ENCODE measurements at places on chromosomes 13 and 19.

DNA sequence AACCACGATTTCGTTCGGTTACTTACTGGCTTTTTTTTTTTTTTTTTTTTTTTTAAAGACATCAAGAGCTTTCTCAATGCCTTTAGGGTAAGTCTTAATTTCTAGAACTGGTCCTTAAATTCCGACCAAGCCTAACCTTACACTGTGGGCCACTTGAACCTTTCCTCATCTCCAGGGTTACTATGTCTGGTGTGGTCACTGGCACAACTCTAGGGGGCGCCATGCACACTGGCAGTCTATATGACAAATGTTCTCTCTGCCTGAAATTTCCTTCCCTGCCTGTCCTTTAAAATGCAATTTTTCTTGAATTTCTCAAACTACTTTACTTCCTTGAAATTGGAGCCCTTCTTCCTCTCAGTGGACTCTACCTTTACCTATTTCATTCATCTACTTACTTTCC, 227.4 kb downstream of the KLF5 start:
- no peak for DNase-seq

DNA sequence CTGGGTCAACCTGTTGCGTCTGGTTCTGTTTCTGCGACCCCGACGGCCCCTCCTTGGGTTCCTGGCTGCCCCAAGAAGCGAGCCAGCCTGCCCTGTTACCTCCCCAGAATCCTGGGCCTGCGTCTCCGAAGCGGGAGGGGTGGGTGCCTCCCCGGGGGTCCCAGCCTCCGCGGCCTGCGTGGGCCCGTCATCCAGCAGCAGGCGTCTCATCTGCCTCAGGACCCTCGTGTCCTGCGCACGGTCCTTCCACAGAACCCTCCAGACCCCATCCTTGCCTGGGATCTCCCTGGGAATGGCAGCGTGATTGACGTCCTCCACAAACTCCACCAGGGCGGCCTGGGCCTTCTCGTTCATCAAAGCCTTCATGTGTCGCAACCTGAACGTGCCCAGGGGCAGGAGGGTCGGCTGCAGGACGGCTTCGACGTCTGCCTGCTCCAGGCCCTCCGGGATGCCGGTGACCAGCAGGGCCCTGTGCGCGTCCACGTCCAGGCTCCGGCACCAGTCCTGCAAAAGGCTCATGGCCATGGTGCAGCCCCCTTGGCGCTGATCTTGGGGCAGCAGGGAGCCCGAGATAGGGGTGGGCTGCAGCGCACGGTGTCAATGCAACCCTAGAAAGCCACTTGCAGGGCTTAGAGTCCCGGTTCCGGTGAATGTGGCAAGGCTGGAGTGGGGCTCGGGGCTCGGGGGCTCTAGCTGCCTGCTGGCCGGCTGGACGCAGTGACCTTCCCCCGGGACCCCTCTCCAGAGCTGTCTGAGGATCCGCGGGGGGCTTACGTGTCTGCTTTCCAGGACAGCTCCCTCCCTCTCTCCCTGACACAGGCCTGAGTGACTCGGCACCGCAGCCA, 504 bp downstream of the PNMA8B start:
- no peak for DNase-seq

DNA sequence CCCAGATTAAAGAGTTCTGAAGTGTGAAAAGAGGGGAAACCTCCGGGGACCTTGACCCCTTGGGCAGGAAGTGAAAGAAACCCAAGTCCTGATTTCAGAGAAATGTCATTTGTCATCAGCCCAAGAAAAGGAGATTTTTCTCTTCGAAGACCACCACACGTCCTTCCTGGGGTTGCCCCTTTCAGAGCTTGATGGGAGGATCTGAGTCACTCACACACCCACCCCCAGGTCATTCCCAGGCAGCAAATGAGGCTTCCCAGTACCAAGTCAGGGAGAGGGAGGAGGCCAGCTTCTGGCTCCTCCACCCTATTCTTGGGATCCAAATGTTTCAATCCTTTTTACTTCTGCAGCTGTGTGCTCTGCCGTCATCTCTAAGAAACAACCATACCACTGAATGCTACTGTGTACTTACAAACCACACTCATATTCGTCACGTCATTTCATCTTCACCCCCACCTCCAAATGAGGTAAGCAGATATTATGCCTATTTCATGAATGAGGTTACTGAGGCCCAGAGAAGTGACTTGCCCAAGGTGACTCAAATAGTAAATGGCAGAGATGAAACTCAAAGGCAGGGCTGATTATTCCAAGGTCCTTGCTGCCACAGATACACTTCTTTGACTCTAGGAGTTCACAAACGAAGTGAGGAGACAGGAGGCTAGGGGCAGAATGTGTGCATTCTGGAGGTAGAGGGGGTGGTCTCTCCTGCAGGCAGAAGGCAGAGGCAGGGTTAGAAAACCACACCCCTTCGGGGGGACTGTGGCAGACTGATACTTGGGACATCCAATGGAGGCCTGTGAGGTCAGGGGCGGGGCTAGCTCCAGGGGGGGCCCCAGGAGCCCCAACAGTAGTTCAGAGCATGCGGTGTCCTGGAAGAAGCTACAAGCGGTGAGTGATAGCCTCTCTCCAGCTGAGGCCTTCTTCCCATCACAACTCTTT, 5.0 kb upstream of the KMT2B start:
- peak; percentile 42 for DNase-seq

- DNase-seq, result peak; percentile 13
Observed at GRCh38 chr19:13132471-13133180, 14.6 kb downstream of the NACC1 start.

DNA sequence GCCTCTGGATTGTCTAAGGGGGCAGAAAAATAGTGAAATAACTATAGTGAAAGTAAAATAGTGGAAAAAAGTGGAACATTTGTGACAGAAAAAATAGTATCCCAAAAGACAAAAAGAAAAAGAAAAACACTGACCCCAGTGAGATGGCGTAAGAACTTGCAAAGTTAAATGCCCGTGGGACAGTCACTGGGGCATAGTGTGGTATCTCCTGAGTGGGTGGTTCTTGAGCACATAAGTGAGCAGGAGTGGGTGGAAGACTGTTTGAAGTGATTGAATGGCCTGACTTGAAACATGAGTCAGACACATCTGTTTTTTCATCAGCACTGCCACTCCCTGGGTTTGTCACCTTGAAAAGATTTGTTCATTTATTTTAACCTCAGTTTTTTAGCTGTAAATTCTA, 2.5 kb downstream of the ZNF430 start:
- no peak for DNase-seq

DNA sequence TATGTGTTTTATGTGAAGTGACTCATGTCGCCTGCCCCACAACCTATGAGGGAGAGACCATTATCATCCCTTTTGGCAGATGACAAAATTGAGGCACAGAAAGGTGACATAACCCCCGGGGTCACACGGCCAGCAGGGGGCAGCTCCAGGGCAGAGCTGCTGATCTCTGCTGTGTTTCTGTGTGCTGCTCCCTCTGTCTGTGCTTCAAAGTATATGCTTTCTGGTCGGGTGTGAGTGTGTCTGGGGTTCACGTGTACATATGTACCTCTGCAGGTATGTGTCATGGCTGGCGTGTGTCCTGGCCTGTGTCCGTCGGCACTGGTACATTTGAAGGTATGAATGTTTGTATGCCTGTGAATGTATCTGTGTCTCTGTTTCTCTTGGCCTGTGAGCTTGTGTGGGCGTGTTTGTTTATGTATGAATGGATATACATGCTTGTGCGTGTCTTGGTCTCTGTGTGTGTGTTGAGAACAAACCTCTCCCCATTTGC, 7.1 kb downstream of the LIPE start:
- DNase-seq, result peak; percentile 72

DNA sequence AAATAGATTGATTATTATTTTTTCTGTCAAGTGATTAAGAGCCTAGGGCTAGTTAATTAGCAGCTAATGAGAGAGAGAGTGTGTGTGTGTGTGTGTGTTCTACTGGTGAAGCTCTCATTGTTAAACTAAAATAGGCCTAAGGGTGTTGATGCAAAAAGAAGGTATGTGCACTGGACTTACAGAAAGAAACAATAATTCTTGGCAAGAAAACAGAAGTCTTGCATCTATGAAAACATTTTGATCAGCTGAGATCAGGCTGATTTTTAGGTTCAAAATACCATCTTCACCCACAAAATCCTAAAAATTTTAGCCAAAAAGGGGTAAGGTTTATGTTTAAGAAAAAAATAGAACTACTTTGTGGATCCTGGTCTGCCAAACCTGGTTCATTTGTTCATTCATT, 106.5 kb downstream of the POSTN start:
- no peak for DNase-seq

DNA sequence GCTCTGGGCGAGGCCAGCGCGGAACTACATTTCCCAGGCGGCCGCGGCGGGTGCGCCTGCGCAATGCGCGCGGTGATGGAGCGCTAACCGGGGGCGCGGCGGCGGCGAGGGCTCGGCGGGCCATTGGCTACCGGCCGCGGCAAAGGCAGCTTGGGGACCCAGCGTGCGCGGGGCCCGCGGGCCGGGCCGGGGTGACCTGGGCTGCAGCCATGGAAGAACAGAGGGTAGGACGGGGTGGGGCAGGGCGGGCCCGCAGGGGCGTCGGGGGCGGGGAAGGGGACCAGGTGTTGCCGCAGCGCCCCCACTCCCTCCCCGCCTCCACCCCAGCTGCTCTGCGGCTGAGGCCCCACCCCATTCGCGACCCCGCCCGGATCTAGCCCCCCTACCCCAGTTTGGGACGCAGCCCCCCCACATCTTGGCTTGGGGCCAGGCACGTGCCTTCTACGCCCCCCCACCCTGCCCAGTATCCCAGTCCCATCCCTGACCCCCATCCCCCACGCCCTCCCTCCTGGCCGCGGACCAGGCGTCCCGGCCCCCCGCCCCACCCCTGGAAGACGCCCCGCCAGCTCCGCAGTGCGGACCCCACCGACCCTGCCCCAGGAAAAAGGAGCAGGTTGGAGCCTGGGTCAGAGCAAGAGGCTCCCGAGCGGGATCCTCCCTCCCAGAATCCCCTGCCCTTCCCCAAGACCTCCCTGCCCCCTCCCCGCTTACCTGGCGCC, at the start of gene FSD1:
TSS of gene FSD1 (plus strand) at position 61 of the 719 bp plus-strand sequence. CDS start at position 210, 149 bp downstream.
- peak; percentile 60 for DNase-seq

DNA sequence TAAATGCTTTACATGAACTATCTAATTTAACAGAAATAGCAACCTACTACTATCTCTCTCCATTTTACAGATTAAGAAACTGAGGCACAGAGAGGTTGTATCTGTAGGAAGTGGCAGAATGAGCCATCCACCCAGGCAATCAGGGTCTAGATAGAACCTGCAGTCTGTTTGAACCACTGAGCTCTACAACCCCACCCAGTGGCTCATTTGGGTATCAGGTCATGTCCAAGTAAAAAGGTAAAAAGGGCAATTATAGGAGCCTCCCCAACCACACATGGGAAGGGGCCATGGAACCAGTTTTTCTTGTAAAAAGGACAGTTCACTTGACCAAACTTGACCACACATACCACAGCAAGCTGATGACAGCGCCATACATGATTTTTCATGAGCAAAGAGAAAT, 92.9 kb upstream of the SGCG start:
- DNase-seq, result no peak

DNA sequence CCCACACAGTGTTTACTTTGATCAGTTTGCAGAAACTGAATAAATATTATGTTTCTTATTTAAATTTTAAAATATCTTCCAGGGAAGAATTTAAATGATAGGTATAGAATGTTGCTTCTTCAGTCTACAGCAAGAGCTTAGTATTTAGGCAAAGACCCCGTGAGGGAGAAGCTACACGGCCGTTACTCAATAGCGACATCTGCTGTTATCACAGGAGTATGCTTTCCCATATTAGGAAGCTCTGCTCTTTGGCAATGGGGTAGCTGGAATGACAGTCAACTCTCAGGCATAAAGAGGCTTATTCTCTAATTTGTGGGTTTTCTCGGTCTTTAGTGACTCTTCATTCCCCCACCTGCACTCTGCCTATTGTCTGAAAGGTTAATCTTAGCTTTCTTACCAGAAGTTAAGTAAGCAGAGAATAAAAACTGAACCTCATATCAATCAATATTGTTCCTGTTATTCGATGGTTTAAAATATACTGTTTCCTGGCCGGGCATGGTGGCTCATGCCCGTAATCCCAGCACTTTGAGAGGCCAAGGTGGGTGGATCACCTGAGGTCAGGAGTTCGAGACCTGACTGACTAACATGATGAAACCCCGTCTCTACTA, 13.2 kb upstream of the LHFPL6 start:
- DNase-seq, result peak; percentile 12

DNA sequence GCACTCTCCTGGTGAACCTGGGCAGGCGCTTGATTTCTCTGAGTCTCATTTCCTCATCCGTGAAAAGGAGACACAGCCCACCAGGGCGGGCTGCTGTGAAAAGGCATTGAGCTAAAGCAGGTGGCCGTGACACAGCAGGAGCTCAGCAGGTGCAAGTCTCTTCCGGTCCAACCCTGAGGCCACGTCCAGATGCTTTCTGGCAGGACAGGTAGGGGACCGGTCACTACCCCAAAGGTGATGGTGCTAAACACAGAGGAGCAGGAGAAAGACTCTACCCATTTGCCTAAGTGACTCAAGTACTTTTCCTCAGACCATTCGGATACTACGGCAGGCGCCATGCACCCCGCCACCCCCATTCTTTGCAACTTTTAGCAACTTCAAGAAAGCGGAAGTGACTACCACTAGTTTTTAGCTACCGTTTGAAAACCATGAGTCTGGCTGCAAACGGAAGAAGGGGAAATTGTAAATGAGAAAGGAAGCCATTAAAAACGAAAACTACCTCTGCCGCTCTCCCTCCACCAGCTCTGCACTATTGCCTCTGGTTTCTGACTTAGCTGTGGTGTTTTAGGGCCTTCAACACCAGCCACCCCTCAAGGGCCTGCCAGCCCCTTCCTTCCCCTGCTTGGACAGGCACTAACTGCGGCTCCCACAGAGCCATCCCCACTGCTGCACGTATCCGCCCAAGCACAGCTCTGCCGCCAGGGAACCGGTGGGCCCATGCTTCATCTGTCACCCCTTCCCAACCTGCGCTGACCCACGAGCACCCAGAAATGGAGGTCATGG, 4.8 kb downstream of the PPP6R1 start:
- peak; percentile 69 for DNase-seq

- DNase-seq, result no peak
Observed at GRCh38 chr13:113825841-113826240, 38.0 kb downstream of the GAS6 start.

GRCh38 chr13:71610876-71611275, 256.1 kb downstream of the DACH1 start:
- no peak for DNase-seq

DNA sequence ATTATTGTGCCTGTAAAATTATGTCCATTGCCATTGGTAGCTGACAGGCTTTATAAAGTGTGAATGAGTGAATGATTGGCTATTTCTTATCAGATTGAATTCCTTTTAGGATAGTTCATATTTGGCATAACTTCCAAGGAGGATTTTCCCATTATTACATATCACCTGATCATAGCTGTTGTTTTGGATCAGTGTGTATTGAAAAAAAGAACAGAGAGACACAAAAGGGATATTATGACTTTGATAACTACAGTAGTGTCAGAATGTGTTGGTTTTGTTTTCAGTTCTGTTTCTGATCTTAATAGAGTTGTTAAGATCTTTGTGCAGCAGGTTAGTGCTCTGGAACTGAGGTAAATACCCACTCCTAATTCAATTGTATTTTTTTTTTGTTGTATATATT, 103.8 kb downstream of the LRCH1 start:
- no peak for DNase-seq

- DNase-seq, result no peak
Observed at GRCh38 chr13:111952814-111953213, 114.1 kb upstream of the SOX1 start.

GRCh38 chr13:27427641-27428040, 3.2 kb downstream of the GTF3A start:
- peak; percentile 26 for DNase-seq
